H9 (cell line): ENCODE measurements at places on chromosomes 2 and 18. TPM values are rescaled to one million over a fixed set of nuclear protein-coding genes. Genes with fewer than 3 reads are reported as not detected.

GRCh38 chr2:20267529-20267928 lies 42.6 kb upstream of the SDC1 start:
- DNase-seq, result no peak

DNA sequence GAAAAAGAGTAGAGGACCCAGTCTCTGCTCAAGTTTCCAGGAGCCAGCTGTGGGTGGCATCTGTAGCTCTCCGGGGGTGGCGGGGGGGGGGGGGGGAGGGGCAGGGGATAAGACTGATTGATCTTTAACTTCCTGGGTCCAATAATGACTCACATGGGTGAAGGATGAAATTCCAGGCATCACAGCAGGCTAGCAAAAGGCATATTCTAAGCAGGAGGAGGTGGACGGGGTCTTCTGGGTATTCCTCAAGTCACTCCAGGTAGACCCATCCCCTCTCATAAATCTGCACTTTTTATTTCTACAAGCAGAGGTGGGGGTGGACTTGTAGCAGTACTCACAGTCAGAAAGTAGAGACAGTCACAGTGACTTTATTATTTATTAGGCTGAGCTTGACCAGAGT lies 85.5 kb upstream of the TMEM247 start:
- peak; percentile 3 for DNase-seq

GRCh38 chr2:239035361-239035814 lies 187.5 kb downstream of the TWIST2 start:
- DNase-seq, result peak; percentile 70

DNA sequence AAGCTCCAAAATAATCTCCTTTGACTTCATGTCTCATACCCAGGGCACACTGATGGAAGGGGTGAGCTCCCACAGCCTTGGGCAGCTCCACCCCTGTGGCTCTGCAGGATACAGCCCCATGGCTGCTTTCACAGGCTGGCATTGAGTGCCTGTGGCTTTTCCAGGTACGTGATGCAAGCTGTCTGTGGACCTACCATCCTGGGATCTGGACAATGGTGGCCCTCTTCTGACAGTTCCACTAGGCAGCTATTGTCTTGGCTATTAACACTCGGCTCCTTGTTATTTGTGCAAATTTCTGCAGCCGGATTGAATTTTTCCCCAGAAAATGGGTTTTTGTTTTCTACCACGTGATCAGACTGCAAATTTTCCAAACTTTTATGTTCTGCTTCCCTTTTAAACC lies 634.2 kb downstream of the TSN start:
- no peak for DNase-seq

DNA sequence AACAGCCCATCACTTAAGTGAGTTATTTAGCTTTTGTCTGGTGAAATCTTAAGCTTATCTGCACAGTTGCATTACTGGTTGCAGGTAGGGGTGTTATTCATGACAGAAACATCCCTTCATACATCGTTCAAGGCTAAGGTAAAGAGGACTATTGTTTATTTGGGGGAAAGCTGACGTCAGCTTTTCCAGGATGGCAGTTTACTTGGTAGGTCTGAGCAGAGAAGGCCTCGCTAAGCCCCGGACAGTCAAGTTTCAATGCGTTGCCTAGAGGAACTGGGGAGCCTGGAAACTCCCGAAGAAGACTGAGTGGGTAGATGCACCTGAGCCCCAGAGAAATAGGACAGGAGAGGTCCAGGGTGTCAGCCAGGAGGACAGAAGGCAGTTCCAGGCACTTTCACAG lies 2.2 kb downstream of the RNU4ATAC start:
- DNase-seq, result no peak

GRCh38 chr2:37623971-37624900 lies 47.2 kb downstream of the CDC42EP3 start:
- no peak for DNase-seq

- DNase-seq, result peak; percentile 61
These were observed 41.2 kb downstream of the SRD5A2 start for GRCh38 chr2:31539505-31539904.

ALPP gene
- 0.15 and 0.20 TPM in 2 replicates for total RNA-seq

TM4SF20 gene
- not detected in 2 replicates for total RNA-seq

CDH19 gene
- total RNA-seq, result not detected in 2 replicates

TEKT4 gene
- total RNA-seq, result not detected in 2 replicates

CLEC4F gene
- total RNA-seq, result not detected in 2 replicates
